ENCODE measurements at places on chromosomes 2 and 18. TPM values are rescaled to one million over a fixed set of nuclear protein-coding genes. Genes with fewer than 3 reads are reported as not detected.
A peak's percentile ranks its signal among the peaks of the same experiment; 100 is the strongest.

- no peaks in the 10 kb centered on the region for H3K4me1 ChIP-seq
- H3K27me3 ChIP-seq: no peaks in the 10 kb centered on the region
- H3K36me3 ChIP-seq: peaks cover 17% of the 10 kb centered on the region
- no peak overlapping the region for H3K27ac ChIP-seq
- no peak for DNase-seq
Measured at GRCh38 chr18:2921778-2922177, 75.0 kb downstream of the EMILIN2 start.

GRCh38 chr2:129181963-129182362, 797.5 kb upstream of the RAB6C start:
- DNase-seq: no peak
- H3K4me3 ChIP-seq: no peak overlapping the region
- H3K27ac ChIP-seq: no peak overlapping the region
- no peaks in the 10 kb centered on the region for H3K27me3 ChIP-seq
- H3K4me1 ChIP-seq: no peaks in the 10 kb centered on the region

DNA sequence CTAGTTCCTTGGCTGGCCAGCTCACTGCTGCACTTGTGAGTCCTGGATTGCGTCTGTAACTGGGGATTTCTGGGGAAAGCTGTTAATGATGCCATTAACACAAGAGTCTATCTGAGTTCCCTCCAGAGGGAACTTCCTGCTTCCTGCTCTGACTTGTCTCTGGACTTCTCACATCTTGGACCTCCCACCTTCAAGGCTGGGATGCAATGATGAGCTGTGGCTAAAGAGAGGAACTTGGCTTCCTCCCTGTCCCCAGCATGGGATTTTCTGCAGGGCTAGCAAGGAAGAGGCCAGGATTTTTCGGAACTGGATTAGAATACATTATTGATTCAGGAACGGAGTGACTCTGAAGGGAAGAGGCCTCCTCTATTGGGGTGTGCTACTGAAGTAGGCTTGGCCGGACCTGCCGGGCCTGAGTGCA, 155.5 kb downstream of the CLIP4 start:
- H3K4me3 ChIP-seq: no peak overlapping the region
- no peak for DNase-seq
- peaks cover 13% of the 10 kb centered on the region for H3K27me3 ChIP-seq
- no peaks in the 10 kb centered on the region for H3K36me3 ChIP-seq

DNA sequence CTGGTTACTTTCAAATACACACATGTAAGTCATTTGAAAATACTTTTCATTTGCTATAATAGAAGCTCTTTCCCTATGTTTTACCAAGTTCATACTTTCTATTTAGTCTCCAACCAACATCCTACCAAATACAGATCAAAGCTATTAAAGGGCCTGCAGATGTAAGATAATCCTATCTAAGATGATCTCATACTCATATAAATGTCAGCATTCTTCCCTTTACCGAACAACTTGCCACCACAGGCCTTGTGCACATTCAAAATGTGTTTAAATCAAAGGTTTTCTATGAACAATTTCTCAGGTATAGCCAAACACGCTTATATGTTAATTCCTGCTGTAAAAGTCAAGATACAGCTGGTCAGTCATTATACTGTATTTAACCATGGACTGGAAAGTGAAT, 23.3 kb downstream of the KCTD18 start:
- peak; percentile 22 for DNase-seq
- H3K4me3 ChIP-seq: no peak overlapping the region
- no peaks in the 10 kb centered on the region for H3K36me3 ChIP-seq
- no peaks in the 10 kb centered on the region for H3K27me3 ChIP-seq
- H3K27ac ChIP-seq: no peak overlapping the region
- H3K4me1 ChIP-seq: no peaks in the 10 kb centered on the region

- no peaks in the 10 kb centered on the region for H3K4me1 ChIP-seq
- no peaks in the 10 kb centered on the region for H3K27me3 ChIP-seq
- H3K36me3 ChIP-seq: peaks cover 12% of the 10 kb centered on the region
- DNase-seq: no peak
- H3K4me3 ChIP-seq: no peak overlapping the region
Measured at GRCh38 chr18:9863282-9863681, 22.5 kb upstream of the TXNDC2 start.

GTF3C2 gene
- total RNA-seq: 61.3 TPM

ARHGAP15 gene
- not detected for total RNA-seq

ANXA4 gene
- total RNA-seq: 132 TPM

GRCh38 chr2:213306316-213306942, 22.2 kb downstream of the SPAG16 start:
- no peak overlapping the region for H3K4me3 ChIP-seq
- no peak overlapping the region for H3K27ac ChIP-seq
- no peaks in the 10 kb centered on the region for H3K36me3 ChIP-seq

GRCh38 chr2:31987454-31988220, 23.2 kb downstream of the MEMO1 start:
- H3K4me1 ChIP-seq: peaks cover 5% of the 10 kb centered on the region
- H3K36me3 ChIP-seq: no peaks in the 10 kb centered on the region
- peak; percentile 56 for DNase-seq
- peak overlapping the region; percentile 72 for H3K27ac ChIP-seq
- H3K27me3 ChIP-seq: no peaks in the 10 kb centered on the region

CFC1 gene
- total RNA-seq: not detected

CLHC1 gene
- total RNA-seq: 17.5 TPM

GRCh38 chr18:74196220-74197119, 48.1 kb downstream of the TIMM21 start:
- H3K4me3 ChIP-seq: peak overlapping the region; percentile 48
- no peak overlapping the region for H3K27ac ChIP-seq
- H3K4me1 ChIP-seq: no peaks in the 10 kb centered on the region
- H3K36me3 ChIP-seq: no peaks in the 10 kb centered on the region

GRCh38 chr2:46002947-46003346, 294.3 kb upstream of the EPAS1 start:
- no peak for DNase-seq
- H3K27ac ChIP-seq: no peak overlapping the region
- no peak overlapping the region for H3K4me3 ChIP-seq
- H3K36me3 ChIP-seq: no peaks in the 10 kb centered on the region

DNA sequence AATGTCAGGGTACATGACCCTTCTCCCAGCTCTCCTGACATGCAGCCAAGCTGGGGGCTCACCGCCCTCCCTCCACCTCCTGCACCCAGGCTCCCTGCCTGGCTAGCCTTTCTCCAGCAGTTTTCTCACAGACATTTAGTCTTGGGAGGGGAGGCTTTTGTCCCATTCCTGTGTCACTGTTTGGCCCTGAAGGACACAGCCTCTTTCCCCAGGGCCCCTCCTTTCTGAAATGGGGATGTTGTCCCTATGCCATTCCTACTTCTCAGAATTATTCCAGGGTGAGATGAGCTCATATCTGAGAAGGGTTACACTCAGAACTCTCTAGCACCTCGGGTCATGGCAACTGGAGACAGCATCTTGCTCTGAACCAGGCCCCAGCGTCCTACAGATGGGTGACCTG, 47.3 kb upstream of the MRPL33 start:
- H3K4me1 ChIP-seq: peaks cover 34% of the 10 kb centered on the region
- no peak overlapping the region for H3K27ac ChIP-seq
- H3K4me3 ChIP-seq: no peak overlapping the region
- DNase-seq: no peak

LRP2 gene
- 0.79 TPM for total RNA-seq

GFPT1 gene
- 137 TPM for total RNA-seq

Data from astrocyte (in vitro differentiated cells and primary cell).